Renal cortex interstitium (tissue), 15 donors: ENCODE measurements at places on chromosomes 4 and X. TPM values are rescaled to one million over a fixed set of nuclear protein-coding genes. Genes with fewer than 3 reads are reported as not detected.
A peak's percentile ranks its signal among the peaks of the same experiment; 100 is the strongest.

- no peak for DNase-seq
These were observed 12.7 kb downstream of the WFS1 start for GRCh38 chr4:6282314-6282771.

DNA sequence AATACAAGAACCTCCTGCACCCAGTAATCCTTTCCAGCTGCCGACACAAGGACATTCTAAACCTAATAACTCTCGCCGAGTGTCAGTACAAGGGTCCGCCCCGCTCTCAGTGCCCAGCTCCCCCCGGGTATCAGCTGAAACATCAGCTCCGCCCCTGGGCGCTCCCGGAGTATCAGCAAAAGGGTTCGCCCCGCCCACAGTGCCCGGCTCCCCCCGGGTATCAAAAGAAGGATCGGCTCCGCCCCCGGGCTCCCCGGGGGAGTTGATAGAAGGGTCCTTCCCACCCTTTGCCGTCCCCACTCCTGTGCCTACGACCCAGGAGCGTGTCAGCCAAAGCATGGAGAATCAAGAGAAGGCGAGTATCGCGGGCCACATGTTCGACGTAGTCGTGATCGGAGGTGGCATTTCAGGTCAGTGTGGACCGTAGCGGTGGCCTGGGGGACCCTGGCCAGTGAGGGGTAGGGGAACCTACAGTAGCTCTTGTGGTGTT is at the start of gene MAOA:
MAOA (plus strand) TSS at position 295 of the 490 bp plus-strand sequence; CDS start at position 338, 43 bp downstream.
- no peak for DNase-seq

GRCh38 chr4:69689599-69689998 is 36.6 kb upstream of the UGT2A1 start:
- peak; percentile 12 for DNase-seq

GRCh38 chr4:166538491-166539005 is 665.5 kb downstream of the TLL1 start:
- DNase-seq: no peak

DNA sequence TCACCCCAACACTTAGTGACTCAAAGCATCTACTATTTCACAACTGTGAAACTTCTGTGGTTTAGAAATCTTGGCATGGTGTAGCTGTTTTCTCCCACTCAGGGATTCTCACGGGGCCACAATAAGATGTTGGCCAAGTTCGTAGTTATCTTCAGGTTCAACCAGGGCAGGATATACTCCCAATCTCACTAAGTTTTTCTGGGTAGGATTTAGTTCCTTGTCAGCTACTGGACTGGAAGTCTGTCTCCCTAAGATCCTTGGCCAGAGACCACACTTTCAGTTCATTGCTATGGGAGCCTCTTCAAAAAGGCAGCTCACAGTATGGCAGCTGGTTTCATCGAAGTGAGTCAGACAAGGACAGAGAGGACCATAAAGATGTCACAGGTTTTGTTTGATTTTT is 111.7 kb upstream of the PDHA2 start:
- no peak for DNase-seq

- DNase-seq: no peak
These were observed 49.8 kb upstream of the CAMK2D start for GRCh38 chr4:113811359-113811758.

DNA sequence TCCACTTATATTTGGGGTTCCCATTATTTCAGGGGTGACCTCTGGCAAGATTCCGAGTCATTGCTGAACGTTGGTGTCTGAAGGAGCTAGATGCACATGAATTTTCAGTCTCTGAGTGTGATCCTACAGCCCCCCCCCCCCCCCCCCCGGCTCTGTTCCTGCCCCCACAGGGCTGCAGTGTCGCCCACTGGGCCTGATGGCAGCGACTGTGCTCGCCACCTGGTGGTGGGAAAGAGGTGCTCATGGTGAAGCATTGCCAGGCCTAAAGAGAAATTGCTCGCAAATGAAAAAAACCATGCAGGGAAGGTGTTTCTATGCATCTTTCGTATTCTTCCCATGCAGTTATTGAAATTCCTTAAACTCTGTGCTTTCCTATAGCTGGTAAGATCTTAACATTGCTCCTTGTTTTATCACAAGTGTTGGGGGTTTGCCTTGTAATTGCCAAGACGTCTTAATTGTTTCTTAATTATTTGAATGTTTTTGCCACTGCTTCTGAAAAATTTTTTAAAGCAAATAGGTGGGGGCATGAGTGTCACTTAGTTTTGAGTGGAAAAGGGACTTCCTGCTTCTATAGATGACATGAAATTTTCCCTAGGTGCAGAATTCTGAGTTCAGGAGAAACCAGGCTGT is 63.2 kb downstream of the CLDN22 start:
- DNase-seq: peak; percentile 32

DNA sequence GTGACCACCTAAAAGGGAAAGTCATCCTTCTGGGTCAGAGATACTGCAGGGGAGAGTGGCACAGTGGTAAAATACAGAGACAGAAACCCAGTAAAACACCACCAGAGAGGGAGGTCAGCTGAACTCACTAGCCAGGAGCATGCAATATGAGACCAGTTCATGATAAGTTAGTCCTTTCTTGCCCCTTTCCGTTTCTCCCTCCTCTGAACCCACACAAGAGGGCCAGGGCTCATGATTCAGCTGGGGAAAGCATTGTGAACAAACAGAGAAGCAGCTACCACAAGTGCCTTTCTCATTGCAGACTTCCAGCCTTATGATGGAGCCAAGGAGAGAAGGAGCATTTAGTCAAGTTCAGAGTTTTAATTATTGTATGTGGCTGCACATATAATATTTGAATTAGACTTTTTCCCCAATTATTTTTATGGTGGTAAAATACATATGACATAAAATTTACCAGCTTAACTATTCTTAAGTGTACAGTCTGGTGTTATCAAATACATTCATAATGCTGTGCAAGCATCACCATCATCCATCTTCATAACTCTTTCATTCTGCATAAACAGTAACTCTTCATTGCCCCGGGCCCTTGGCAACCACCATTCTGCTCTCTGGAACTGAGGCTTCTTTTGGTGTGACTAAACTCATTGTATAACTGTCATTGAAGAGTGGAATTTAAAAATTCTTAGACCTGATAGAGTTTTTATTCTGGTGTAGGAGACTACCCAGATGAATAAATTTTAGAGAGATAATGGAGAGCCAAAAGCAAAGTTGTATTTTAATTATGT is 114.6 kb downstream of the DDIT4L start:
- DNase-seq: no peak

DNA sequence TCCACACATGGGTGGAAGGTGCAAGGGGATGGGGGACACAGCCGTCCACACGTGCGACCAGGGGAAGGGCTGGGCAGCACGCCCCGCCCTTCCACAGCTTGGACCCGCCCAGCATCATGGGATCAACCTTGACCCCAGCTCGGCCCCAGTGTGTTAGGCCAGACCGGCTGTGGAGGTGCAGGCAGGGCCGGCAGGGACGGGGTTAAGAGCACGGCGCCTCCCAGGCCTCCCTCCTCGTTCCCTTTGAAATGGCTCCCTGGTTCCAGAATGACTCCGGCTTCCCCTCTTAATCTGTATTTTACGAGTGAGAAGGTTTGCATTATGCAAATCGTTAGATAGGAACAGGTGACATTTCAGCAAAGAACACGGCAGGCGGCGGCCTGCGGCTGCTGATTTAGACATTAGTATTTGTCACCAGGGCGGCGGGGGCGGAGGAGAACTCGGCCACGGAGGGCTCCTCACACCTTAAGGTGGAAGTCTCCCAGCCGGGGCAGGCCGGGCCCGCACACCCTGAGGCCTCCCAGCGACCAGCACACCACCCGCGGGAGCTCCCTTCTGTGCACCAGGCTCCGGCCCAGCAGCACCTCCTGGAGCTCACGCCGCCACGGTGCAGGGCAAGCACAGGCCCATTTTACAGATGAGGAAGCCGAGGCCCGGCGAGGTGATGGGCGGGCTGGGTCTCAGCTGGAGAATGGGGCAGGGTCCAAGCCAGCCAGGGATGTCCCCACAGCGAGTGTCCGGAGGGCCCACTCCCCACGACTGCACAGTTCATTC is 116.1 kb downstream of the FAM53A start:
- DNase-seq: no peak

DNA sequence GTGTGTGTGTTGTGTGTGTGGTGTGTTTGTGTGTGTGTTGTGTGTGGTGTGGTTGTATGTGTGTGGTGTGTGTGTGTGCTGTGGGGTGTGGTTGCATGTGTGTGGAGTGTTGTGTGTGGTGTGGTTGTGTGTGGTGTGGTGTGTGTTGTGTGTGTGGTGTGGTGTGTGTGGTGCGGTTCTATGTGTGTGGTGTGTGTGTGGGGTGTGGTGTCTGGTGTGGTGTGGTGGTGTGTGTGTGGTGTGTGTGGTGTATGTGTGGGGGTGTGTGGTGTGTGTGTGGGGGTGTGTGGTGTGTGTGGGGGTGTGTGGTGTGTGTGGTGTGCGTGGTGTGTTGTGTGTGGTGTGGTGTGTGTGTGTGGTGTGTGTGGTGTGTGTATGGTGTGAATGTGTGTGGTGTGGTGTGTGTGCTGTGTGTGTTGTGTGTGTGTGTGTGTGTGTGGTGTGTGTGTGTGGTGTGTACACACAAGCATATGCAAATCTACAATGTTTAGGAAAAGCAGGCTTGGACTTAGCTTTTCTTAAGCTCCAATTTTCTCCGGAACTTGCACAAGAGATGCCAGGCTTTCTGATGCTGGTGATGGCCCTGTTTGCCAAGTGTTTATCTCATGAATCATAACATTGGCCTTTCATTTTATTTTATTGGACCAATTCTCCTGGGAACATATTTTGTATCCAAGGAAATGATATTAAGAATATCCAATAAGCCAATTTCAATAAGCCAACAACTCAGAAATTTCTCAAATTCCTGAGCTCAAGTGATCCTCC is 148.7 kb downstream of the SPATA18 start:
- DNase-seq: no peak

- DNase-seq: no peak
These were observed 72.0 kb upstream of the MAGEB16 start for GRCh38 chrX:35726176-35726575.

- no peak for DNase-seq
These were observed 578.3 kb upstream of the FAT1 start for GRCh38 chr4:187301923-187302322.

Gene P2RY8
- polyA plus RNA-seq: 0.64 TPM

Gene COL25A1
- 17.1 TPM for polyA plus RNA-seq

Gene SERPINA7
- 0.21 TPM for polyA plus RNA-seq

Gene NAP1L2
- polyA plus RNA-seq: 3.8 TPM

Gene CLTRN
- polyA plus RNA-seq: 17.7 TPM

Gene FDCSP
- 0.79 TPM for polyA plus RNA-seq

Gene DACH2
- 27.8 TPM for polyA plus RNA-seq

Gene LDB2
- 88.3 TPM for polyA plus RNA-seq

Gene OPHN1
- 11.3 TPM for polyA plus RNA-seq

Gene GPR34
- 5.1 TPM for polyA plus RNA-seq

Gene ADH1C
- polyA plus RNA-seq: 104 TPM

Gene RTL3
- not detected for polyA plus RNA-seq
